ENCODE measurements at places on chromosomes 3 and 15.

DNA sequence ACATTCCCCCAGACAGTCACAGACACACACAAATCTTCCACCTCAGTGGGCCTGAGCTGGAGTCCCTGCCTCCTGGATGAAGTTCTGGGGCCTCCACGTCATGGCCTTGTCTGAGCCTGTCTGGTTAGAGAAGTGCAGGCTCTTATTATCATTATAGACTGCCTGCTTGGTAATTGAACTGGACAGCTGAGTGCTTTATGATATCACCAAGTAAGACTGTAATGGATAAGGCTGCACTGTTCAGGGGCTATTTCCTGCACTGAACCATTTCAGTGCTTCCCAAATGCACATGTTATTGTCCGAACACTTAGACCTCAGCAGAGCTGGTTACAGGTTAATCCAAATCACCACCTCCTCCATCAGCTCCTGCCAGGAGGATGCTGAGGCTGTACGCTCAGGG is 8.7 kb upstream of the ST6GAL1 start:
- no peak for DNase-seq

DNA sequence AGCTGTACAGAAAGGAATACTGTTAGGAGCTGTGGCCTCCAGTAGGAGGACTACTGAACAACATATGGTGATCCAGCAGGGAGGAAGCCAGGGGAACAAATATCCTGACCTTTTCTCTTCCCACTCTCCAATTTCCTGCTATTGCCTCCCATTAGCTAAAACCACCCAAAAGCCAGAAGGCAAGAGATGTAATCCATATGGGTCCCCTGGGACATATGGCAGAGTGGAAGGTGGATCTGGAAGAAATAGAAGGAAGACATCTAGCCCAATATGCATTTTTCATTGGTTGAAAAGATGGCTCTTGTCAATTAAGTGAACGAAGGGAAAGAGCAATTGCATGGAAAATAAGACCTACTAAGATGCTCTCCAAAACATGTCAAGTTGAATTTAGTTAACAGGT is 167.2 kb downstream of the CNTN3 start:
- no peak for DNase-seq

- DNase-seq, result no peak
These were observed 342.7 kb upstream of the SATB1 start for GRCh38 chr3:18767756-18768303.

DNA sequence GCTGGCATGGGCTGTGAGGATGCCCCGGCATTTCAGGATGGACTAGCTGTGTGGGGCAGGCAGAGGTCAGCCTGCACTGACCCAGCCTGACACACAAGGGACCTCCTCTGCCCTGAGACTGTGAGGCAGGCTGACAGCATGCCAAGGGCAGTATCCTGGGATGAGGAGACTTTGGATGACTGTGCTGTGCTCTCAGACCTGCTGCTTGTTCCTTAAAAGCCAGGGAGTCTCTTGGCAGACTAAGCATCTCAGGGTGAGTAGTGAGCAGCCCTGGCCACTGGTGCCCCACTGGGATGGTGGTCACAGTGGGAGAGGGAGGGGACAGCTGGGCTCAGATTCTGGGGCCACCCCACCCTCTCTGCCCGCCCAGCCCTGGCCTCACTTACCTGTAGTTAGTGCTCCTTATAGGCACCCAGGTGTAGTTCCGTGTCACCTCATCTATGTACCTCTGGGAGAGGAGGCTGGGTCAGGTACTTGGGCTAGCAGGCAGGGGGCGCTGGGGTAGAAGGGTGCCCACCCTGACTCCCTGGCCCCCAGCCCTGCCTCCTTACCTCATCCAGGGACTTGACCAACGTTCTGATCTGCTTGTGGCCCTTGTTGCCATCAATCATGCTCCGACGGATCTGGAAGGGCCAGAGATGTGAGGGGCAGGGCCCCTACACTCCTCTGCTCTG is 16.1 kb upstream of the TMEM115 start:
- DNase-seq, result no peak

DNA sequence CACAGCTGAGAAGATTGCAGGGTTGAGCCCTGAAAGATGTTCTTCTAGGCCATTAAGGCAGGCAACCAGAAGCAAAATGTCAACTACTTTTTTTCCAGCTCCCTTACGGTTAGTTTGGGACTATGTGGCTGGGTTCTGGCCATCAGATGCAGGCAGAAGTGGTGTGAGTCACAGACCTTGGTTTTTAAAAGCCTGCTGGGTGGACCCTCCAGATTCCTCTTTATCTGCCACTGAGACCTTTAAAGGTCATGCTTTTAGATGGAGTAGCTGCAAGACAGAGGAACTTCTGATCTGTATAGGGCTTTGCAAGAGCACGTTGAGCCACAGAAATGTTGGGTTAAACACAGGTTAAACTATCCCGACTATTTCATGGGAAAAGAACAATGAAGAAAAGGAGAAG is 102.9 kb downstream of the CHST2 start:
- no peak for DNase-seq

GRCh38 chr3:11006986-11007933 is 14.7 kb downstream of the SLC6A1 start:
- no peak for DNase-seq

- no peak for DNase-seq
These were observed 19.5 kb upstream of the BSN start for GRCh38 chr3:49534581-49535441.

DNA sequence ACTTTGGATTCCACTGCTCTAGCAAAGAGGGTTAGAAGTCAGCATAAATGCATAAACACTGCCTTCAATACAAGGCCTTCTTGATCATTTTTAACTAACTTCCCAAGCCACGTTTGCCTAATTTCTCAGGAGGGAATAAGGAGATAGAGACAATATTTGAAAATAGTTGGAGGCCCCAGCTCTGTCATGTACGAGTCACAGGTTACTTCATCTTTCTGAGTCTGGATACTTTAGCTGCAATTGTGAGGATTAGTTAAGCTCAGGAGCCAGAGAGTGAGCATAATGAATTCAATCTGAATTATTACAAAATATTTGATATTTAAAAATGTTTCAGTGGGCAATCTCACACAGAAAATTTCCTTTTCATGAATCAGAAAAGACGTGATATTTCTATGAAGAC is 298.9 kb downstream of the SHOX2 start:
- no peak for DNase-seq

- DNase-seq, result peak; percentile 22
These were observed 12.3 kb downstream of the RHOA start for GRCh38 chr3:49399461-49399860.

DNA sequence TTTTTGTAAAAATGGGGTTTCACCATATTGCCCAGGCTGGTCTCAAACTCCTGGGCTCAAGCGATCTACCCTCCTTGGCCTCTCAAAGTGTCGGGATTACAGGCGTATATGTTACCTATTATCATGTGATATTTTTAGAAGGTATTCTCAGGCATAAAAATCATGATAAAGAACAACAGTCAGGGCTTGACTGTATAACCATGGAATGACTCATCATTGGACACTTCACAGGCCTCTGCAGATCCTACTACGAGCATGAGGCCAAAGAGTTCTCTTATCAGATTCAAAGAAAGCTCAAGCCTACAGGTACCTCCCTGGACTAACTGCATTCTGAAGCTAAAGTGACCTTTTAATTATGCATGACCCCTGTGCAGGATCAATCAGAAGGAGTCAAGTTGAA is 91.7 kb upstream of the PRICKLE2 start:
- no peak for DNase-seq

DNA sequence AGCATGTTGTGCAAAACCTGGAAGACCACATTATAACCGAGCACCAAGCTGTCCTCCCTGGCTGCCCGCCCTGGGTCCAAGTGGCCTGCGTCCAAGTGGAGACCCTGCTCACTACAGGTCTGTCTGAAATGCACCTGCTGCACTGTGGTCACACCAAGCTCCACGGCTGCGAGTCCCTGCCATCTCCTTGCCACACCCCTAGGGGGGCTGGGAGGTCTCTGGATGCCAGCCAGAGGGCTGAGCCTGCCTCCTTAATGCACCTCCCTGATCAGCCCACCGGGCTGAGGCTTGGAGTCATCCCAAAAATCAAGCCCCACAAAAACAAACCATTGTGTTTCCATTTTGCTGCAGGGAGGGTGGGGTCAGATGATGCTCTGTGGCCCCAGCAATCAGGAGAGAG is 187.1 kb downstream of the MEGF11 start:
- DNase-seq, result no peak

GRCh38 chr3:81989758-81990157 is 228.3 kb upstream of the GBE1 start:
- no peak for DNase-seq

DNA sequence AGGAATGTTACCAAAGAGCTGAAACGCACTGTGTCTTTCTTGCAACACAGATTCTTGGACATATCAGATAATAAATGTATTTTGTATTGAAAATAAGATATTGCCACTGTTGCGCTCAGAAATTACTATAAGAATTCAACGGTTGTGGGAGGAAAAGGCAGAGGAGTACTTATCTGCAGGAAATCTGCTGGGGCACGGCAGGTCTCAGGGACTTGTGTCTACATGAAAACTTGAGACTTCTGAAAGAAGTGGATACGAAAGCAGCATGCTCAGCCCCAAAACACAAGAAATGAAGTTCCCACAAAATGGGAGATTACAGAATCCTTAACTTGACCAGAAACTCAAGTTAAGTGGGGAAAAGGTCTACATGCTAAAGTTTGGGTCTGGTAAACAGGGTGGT is 86.5 kb downstream of the IGSF11 start:
- no peak for DNase-seq

- no peak for DNase-seq
These were observed 42.7 kb downstream of the SMAD6 start for GRCh38 chr15:66744610-66745279.

GRCh38 chr3:8220291-8220690 is 281.3 kb upstream of the LMCD1 start:
- no peak for DNase-seq

DNA sequence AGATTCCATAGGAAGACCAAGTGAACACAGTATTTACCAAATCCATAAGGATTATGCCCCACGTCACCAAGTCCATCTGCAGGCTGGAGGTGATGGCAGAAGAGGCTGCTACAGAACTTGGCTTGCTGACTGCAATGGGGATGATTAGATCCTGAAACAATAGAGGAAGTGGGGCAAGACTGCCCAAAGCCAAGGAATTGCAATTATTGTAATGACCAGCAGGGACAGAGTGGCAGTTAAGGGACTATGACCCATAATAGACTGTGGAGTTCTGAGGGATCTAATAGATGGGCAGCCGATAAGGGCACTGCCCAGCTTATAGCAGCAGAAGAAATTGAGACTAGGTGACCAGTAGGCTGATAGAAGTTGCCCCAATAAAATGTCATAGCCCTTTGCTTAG is 108.4 kb downstream of the MINAR1 start:
- no peak for DNase-seq

DNA sequence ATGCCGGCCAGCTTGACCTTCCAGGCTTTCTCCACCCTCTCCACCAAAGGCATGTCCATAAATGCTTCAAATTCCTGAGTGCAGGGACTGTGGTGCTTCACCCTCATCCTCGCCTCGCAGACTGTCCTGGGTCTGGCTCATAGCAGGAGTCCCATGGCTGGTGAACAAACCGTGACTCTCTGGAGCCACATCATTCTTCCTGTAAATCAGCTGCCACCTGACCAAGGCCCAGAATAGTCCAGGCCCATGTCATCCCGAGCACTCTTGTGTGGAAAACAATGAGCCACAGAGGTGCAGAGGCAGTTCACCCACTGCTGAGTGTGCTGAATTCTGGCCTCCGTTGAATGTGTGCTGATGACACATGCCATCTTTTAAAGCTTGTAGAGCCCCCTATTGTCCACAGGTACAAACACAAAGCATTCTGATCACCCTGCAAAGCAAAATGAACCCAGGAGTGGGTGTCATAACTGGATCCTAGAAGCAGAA is 68.6 kb downstream of the ABHD5 start:
- no peak for DNase-seq

GRCh38 chr3:10184250-10184649 is 19.5 kb downstream of the IRAK2 start:
- no peak for DNase-seq

DNA sequence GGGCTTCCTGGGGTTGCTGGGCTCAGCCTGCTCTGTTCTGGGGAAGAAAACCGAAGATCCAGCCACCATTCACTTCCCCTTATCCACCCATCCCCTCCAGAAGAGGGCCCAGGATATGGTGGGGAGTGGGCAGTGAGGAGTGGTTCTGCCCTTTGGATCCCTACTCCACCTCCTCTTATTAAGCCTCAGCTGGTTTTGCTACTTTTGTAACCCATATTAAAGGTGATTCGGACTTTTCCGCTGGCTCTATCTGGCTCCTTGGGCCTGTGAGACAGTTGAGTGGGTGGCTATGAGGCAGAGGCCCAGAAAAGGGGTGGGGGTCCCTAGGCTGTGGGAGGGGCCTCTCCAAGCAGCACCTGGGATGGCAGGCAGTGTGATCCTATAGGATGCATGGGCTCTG is 33.8 kb downstream of the NBEAL2 start:
- no peak for DNase-seq

GRCh38 chr3:52983336-52983807 is 62.5 kb downstream of the SFMBT1 start:
- DNase-seq, result no peak

DNA sequence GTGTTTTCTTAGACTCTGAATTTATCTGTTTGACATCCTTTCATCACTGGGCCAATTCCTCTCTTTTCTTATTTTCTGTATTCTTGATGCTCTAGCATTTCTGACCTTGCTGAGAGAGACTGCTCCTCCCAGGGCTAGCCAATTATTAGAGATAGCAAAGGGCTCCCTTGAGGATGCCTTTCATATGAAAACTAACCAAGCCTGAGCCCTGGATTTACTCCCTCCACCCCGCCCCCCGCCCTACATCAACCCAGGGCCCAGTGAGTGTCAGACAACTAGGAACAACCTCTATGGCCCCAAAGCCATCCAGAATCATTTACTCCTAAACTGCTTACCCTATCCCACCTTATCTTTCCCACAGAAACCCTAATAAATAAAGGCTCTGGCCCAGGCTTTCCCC is 69.7 kb upstream of the LARS2 start:
- no peak for DNase-seq

- DNase-seq, result no peak
These were observed 36.8 kb upstream of the RFTN1 start for GRCh38 chr3:16550305-16550675.

- no peak for DNase-seq
These were observed 137.5 kb downstream of the XXYLT1 start for GRCh38 chr3:195133462-195133861.

GRCh38 chr3:73029321-73029796 is 32.1 kb upstream of the EBLN2 start:
- no peak for DNase-seq

GRCh38 chr3:183148056-183148455 is 14.5 kb downstream of the LAMP3 start:
- no peak for DNase-seq

All from lower lobe of right lung (tissue), 2 donors.